SIG-M5 (cell line): ENCODE measurements at places on chromosomes 2 and 18.

DNA sequence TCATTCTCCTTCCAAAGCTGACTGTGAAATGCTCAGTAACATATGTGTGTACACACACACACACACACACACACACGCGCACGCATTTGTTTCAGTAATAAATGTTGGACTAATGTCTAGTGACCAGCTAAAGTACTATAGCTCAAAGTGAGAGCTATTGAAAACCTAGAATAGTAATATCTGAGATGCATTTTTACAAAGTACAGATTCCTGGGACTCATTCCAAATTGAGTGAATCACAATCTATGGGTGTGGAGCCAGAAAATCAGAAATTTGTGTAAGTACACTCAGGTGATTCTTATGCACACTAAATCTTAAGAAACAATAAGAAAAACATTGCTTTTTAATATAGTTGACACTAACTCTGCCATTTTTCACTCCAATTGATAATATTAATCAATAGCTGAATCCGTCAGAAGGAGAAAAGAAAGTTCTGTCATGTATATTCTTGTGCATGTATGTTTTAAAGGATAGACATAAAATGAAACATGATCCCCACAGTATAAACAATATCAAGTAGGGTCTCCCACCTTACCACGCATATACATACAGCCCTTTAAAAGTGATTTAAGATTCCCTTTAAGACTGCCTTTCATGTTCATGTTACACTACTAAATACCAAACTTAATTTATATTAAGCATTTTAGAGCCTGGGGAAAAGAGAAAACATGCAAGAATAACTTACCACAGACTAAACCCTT is 123.5 kb downstream of the ATAD2B start:
- DNase-seq, result no peak

DNA sequence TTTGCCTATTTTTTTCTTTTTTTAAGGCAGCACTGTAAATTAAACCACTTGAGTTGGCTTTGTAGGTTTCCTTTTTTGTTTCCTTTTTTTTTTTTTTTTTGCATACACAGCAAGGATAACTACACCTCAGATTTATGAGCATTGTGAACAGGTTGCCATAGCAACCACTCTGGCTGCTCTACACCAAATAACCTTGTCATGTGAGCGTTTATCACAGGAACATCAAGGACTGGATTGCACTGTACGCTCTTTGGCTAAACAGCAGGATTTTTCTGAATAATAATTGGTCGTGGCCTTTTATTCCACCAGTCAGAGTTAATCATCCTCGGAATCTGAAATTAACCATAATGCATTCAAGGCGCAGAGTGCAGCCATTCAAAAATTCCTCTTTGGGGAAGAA is 199.1 kb upstream of the SLC14A2 start:
- no peak for DNase-seq

GRCh38 chr2:78281164-78281563 is 744.3 kb upstream of the REG3G start:
- DNase-seq, result no peak

GRCh38 chr18:62368100-62368499 is 43.0 kb downstream of the TNFRSF11A start:
- DNase-seq, result no peak

DNA sequence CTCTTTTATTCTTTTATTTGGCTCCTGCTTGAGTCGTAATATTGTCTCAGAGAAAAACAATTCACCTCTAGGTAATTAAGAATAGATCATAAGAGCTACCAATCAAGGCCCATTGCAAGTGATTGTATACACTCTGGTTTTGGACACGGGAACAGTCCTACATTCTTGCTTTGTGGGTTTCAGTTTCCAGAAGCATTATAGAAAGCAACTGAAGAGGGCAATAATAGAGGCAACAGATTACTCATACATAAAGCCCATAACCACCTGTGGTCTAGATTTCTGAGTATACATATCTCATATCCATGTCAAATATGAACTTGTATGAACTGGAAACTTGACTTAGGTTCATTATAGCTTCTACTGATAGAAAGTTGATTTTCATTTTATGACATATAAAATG is 65.4 kb downstream of the DIS3L2 start:
- no peak for DNase-seq

DNA sequence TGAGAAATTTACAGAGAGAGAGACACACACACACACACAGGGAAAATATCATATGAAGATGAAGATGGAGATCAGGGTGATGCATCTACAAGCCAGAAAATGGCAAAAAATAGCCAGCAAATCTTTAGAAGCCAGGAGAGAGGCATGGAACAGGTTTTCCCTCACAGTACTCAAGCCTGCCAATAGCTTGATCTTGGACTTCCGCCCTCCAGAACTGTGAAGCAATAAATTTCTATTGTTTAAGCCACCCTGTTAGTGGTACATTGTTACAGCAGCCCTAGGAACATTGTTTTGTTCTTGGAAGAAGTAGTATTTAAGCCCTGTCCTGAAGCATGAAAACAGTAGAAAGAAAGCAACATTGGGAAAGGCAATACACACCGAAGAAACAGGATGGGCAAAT is 292.0 kb upstream of the LRP1B start:
- DNase-seq, result no peak

DNA sequence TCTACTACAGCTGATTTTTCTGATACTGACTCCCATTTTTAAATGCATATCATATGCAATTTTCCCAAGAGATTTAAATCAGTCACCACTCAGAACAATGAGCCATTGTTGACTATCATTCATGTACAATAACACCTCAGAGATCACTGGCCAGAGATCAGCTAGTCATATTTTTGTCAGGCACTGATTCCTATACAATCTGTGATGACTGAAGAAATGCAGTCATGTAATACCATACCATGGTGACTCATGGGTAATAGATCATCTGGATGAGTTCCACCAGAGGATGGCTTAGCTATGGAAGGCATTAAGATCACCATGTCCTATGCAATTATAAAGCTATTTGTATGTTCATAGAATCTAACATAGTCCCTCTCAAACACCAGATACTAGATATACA is 285.7 kb upstream of the DCC start:
- no peak for DNase-seq

GRCh38 chr18:51211552-51211951 is 14.1 kb upstream of the MEX3C start:
- DNase-seq, result peak; percentile 98
